ENCODE measurements at places on chromosomes 5 and 9.

DNA sequence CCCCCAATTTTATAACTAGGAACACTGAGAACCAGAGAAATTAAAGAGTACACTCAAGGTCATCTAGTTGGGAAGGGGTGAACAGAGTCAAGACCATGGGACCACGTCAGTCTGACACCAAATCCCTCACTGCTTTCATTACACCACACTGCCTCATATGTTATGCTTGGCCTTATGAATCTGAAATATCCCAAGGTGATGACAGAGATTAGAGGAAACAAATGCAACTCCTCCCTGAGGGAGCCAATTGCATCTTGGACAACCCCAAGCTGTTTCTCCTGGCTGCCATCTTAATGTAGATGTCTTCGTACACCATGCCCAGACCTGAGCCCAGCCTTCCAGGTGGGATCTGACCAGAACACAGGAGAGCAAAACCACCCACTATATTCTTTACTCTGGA is 60.6 kb upstream of the ABCA1 start:
- DNase-seq, result no peak

- DNase-seq, result no peak
Measured at GRCh38 chr9:90953200-90953599, 151.6 kb downstream of the SYK start.

DNA sequence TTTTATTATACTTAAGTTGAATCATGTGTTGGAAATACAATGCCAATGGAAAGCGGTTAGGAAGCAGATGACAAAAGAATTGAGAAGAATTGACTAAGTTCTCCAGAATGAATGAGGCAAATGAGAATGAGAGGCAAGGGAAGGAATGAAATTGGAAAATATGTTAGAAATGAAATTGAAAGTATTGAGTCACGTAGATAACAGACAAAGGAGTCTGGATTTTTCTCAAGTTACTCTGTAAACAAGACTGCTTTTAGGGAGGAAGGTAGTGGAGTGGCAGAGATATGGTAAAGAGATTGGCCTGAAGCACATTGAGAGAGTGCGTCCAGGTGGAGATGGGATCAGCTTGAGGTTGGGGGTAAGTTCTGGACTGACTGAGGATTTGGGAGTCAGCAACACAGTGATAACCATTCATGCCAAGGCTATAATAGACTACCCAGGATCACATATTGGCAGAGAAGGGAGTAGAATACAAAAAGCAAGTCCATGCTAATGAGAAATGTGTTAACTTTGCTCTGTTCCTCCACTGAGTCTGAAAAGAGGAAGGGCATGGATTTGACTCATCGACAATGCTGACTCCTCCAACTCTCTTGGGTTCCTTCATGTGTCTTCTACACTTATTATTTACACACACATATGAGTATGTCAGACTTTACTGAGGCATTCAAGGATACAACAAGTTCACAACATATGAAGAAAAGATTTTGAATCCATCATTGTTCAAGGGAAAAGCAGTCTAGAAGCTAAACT is 814.2 kb upstream of the ZNF608 start:
- DNase-seq, result peak; percentile 32

- peak; percentile 44 for DNase-seq
Measured at GRCh38 chr5:115601701-115602590, at the start of gene TICAM2. Gene TICAM2, minus strand, starts transcription at chr5:115602479. Its CDS starts 21,223 bp downstream, at chr5:115581256.

DNA sequence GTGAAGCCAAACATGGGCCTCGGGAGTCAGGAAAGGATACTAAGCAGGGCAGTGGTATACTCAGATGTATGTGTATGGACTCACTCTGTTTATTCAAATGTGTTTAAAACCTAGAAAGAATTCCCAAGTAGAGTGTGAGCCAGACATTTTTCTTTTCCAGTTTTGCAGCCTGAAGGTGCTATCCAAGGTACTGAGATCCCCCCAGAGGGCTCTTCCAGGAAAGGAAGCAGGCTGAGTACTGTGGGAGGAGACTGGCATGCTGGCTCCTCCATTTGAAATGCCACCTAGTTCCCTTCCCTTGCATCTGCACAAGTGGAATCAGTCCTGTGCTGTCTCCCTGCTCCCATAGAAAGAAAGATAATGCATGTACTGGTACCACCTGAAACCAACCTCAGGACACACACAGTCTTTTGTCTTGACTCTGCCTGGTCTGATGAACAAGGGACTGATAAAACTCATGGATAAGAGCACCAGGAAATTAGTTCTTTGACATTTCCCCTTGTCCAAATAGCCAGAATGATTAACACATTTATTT is 85.9 kb downstream of the HRH2 start:
- no peak for DNase-seq

DNA sequence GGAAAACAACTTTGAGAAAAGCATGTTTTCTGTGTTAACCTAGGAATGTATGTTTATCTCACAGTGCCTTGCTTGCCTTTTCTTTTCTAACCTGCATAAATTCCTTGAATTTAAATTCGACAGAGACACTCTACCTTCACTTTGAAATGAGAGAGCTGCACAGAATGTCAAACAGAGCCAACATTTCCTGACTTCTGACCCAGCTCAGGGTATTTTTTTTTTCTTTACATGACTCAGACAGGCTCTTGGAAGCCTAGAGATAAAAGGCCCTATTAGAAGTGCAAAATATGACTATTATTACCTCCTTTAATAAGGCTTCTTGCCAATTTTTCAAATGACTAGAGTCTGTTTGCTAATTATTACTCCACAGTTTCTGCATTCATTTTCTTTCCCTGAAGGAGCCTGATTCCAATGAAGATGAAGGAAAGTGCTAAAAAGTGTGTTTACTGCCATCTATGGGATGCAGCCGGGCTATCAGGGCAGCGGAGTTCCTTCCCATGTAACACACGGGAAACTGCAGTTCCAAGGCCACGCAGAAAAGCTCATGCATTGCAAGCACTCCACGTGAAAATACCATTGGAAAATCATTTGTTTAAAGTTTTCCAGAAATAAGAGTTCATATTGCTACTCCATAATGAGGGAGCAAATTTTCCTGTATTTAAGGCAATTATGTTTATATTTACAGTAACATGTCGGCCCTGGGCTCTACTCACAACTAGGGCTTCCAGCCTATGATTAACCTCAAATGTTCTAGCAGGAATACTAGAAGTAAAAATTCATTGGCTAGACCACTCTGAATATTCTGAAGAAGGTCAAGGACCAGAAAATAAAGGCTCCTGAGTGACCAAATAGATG is 485.6 kb downstream of the ZSWIM6 start:
- peak; percentile 56 for DNase-seq

DNA sequence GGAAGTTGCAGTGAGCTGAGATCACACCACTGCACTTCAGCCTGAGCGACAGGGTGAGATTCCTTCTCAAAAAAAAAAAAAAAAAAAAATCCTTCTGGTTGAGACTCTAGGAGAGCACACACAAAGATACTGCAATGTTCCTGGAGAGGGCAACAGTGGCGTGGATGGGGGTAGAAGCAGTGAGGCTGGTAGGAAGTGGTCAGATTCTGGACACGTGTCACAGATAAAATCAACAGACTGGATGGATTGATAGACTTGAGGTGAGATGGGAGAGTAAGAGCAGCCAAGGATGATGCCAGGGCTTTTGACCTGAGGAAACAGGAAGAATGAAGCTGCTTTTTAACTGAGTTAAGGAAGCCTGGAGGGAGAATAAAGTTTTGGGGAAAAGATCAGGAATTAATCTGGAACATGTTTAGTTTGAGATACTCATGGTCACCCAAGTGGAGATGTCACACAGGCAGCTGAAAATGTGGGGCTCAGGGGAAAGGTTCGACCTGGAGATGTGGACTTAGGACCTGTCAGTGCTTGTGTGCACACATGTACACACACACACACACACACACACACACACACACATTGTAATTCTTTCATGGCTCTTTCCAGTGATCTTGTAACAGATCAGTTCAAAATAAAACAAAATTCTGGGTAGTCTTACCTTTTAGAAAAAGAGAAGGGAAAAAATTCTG is 88.1 kb downstream of the FANCC start:
- DNase-seq, result no peak

DNA sequence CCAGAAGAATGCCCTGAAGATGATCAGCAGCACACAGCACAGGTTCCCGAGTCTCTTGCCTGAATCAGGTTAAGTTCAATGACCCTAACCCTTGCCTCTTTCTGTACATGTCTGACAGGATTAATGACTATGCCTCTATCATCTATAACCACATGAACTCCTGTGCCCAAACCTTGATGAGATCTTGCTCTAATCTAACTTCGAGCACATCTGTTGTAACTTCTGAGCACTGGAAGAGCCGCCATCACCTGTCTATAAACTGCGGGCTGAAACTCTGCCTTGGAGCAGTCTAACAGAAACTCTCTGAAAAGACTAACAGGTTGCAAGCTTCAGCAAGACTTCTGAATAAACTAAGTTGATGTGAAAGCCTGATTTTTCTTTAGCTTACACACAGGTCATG is 44.5 kb downstream of the SERINC5 start:
- no peak for DNase-seq

Measured in BE2C (cell line).